ENCODE measurements at places on chromosomes 11 and 22.

DNA sequence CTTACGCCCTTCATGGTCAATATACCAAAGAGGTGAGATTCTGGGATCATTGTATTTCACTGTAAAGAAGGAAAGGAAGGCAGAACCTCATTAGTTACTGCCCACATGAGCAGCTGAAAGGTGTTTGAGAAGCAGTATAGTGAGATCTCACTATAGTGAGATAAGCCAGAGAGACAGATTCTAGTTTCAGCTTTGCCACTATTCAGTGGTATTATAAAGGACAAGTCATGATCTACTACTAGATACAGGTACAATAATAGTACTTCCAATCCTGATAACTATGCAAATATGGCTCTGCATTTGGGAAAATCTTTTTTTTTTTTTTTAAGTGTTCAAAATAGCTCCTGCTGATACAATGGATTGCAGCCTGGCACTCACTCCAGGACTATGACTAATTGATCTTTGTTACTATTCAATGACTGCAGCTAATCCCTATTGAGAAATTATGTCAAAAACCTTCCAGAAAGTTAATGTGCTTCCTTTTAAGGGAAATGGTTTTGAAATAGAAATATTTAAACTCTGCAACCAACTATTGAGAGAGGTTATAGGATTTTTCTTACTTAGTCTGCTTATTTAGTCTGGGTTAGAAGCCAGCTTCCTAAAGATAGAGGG is 8.3 kb upstream of the DLAT start:
- no peak for DNase-seq

GRCh38 chr11:2382936-2383851 is 6.1 kb downstream of the CD81 start:
- no peak for DNase-seq

DNA sequence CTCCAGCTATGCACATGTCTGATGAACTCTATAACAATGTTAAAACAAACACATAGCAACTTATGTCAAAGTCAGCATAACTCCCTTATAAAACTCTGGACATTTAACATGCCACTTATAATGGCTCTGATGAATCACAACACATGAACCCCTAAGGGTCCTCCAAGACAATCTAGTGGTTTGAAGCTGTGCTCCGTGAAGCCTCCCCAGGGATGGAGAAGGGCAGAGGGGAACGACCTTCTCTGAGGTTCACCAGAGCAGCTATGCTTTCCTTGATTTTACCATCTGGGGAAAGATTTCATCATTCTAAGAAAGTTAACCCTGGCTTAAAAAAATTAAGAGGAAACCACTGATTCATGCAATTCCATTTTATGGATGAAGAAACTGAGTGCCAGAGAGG is 84.4 kb downstream of the MPPED2 start:
- DNase-seq: no peak

DNA sequence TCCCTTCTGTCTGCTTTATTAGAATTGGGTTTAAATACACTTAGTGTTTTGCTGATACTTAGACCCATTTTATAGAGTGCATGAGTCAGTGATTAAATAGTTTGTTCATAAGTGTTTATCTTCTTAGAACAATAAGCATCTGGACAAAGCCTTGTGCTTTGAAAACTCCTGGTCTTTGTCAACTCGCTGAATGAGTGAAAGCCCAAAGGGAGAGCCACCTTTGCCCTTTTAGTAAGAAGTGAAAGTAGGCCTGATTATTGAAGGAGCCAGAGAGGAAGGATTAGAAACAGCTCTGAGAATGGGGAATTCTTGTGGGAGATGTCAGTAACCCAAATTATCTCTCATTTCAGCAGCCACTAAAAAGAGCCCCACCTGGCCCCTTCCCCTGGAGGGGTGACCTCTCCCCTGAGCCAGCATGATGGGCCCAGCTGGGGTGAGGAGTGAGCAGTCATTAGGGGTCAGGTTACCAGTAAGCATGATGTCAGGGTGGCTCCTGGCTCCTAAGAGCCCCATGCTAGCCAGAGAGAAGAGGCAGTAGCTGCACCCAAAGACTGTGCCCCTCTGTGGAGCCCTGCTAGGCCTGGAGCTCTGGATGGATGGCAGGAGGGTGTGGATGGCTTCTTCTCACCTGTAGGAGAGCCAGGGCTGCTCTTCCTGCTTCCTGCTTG is 125.1 kb upstream of the E2F8 start:
- no peak for DNase-seq

GRCh38 chr11:94455861-94456260 is 37.8 kb downstream of the MRE11 start:
- no peak for DNase-seq

GRCh38 chr11:119322360-119322739 is 5.4 kb upstream of the MCAM start:
- DNase-seq: no peak

- DNase-seq: no peak
Measured at GRCh38 chr11:127493330-127494022, 492.9 kb upstream of the KIRREL3 start.

GRCh38 chr11:128988242-128988970 is 45.7 kb upstream of the TP53AIP1 start:
- no peak for DNase-seq

- no peak for DNase-seq
Measured at GRCh38 chr11:90176069-90176468, 41.6 kb downstream of the NAALAD2 start.

- DNase-seq: no peak
Measured at GRCh38 chr11:67355023-67355793, 1.9 kb upstream of the POLD4 start.

All from activated CD8-positive, alpha-beta memory T cell treated with anti-CD3 and anti-CD28 coated beads for 1 hour (primary cell).